ENCODE measurements at places on chromosomes 7 and 10.
A peak's percentile ranks its signal among the peaks of the same experiment; 100 is the strongest.

DNA sequence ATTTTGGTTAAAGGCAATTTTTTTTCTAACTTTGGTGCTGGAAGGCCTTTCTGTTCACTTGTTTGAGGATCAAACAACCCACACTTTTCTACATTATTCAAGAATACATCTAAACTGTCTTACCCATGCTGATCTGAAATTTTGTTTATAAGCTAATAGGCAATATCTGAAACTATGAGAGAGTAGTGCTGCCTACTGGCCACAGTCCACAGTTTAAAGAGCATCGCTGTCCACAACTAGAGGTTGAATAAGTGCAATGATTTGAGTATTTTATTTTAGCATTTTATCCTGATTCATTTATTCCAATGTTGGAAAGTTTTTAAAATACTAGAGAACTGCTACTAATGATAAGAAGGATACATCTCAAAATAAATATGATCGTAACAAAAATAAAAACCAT, 306.9 kb downstream of the ELMO1 start:
- peak; percentile 7 for DNase-seq

- no peak for DNase-seq
Observed at GRCh38 chr7:148624735-148625134, 34.2 kb downstream of the C7orf33 start.

GRCh38 chr10:28326516-28327490, 23.9 kb upstream of the MPP7 start:
- no peak for DNase-seq

DNA sequence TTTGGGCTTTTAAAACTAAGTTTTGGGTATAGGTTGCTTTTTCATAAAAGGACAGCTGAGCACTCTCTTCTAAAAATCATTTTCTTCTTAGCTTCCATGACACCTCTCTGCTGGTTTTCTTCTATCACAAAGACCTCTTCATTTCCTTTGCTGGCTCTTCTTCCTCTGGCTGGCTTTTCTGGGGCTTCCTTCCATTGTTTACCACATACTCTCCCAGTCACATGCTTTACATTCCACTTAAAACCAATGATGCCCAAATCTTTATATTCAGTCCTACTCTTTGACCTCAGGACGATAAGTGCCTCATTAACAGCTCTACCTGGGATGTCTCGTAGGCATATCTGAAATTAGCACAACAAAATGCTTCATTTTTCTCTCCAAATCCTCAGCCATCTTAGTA, 26.8 kb downstream of the FAM133B start:
- no peak for DNase-seq

GRCh38 chr7:473870-474604, 45.6 kb downstream of the PDGFA start:
- DNase-seq, result no peak

- DNase-seq, result no peak
Observed at GRCh38 chr7:35571611-35572240, 123.2 kb downstream of the HERPUD2 start.

- peak; percentile 69 for DNase-seq
Observed at GRCh38 chr10:7819121-7819460, 786 bp downstream of the TAF3 start.

- DNase-seq, result no peak
Observed at GRCh38 chr10:124494046-124494807, 32.6 kb downstream of the LHPP start.

DNA sequence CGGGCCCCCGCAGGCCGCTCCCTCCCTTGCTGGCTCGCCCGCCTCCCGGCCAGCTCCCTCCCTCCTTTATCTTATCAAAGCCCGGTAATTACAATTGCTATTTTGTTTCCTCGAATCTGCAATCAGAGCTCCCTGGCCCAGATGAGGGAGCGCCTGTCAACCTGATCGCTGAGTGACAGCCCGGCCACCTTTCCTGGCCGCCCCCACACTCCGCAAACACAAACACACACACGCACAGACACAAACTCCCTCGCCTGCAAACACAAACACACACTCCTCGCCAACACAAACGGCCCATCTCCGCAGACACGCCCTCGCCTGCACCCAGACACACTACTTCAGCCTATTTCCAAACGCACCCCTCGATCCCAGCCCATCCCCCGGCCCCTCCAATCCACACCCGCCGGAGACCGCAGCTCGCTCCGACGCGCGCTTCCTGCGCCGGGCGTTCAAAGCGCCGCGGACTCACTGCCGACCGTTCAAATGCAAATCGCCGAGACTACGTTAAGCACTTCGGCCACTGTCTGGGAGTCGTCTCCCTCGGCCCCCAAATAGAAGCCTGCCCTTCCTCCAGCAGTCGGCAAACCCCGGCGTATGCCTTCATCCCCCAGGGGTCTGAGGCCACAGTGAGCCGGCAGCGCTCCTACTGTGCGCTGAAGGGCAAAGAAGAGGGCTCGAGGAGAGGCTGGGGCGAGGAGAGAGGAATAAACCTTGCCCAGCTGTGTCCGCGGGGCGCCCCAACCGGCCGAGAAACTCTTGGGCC, 3.0 kb upstream of the FGF8 start:
- DNase-seq, result peak; percentile 50
